Stimulated activated naive CD4-positive, alpha-beta T cell (primary cell): ENCODE measurements at places on chromosomes 2 and 18.

DNA sequence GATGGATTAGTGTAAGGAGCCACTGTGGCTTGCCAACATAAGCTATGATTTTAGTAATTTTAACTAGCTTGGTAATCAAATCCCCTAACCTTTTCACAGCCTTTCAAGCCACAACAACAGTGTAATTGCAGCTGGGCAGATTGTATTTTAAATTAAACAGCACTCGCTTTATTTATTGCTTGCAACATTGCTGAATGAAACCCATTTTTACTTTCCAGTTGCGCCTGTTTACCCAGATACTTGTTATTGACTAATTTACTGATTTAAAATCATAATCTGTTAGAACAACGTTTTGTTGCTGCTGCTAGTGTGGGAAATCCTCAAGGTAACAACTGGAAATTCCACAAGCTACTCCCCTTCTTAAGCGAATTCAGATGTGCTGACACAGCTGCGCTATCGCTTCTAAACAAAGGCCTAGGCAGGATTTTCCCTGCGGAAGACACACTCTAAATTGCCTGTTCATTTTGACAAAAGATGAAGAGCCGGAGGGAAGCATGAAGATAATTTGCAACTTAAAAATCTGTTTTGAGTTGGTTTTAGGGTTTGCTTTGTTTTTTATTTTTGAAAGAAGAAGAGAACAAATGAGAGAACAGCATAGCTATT lies 283.9 kb downstream of the ALPK2 start:
- DNase-seq: no peak

GRCh38 chr18:25066516-25066915 lies 285.4 kb downstream of the ZNF521 start:
- no peak for DNase-seq

GRCh38 chr18:56089612-56090258 lies 501.7 kb upstream of the TCF4 start:
- DNase-seq: no peak

GRCh38 chr18:21183670-21184069 lies 58.4 kb upstream of the GREB1L start:
- no peak for DNase-seq

GRCh38 chr18:49464718-49465598 lies 4.5 kb upstream of the DYM start:
- DNase-seq: no peak

DNA sequence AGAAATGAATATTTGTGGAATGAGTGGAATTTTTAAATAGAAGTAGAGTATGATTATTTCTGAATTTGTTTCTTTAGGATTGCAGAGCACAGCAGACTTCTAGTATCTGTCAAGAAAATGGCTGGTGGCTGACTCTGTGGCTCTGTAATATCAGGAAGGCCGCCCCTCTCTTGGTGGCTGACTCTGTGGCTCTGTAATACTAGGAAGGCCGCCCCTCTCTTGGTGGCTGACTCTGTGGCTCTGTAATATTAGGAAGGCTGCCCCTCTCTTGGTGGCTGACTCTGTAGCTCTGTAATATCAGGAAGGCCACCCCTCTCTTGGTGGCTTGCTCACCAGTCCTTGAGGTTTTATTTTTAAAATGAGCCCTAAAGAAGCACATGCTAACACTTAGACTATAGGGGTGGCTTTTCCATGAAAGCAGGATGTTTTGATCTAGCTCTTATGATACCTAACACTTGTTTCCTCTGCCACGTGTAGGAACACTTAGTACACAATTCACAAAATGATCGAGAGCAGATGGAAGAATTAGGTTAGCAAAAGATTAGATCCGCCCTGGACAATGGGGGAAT lies 85.1 kb upstream of the TTC39C start:
- DNase-seq: no peak

- peak; percentile 28 for DNase-seq
Observed at GRCh38 chr2:65064728-65065552, 8.7 kb downstream of the CEP68 start.

DNA sequence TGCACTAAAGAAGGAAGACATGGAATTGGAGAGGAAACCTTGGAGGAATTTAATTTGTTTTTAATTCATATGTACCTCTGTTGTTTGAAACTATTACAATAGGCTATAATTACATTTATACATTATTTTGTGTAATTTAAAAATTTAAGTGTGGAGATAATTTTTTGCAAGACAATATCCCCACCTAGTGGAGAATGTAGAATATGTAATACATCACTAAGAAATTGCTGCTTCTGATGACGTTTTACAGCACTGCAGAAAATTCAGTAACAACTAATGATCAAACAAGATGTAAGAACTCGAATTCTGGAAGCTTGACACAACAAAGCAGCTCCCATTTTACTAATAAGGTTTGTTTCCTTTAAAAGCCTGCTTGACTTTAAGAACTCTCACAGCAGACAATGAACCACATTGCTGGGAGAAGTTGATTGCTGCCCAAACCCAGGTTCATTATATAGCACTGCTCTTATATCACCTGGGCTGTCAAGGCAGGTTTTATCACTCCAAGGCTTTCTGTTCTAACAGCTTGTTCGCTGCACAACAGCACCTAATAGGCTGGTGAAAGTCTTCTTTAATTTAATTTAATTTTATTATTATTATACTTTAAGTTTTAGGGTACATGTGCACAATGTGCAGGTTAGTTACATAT lies 53.4 kb downstream of the THADA start:
- DNase-seq: peak; percentile 66

DNA sequence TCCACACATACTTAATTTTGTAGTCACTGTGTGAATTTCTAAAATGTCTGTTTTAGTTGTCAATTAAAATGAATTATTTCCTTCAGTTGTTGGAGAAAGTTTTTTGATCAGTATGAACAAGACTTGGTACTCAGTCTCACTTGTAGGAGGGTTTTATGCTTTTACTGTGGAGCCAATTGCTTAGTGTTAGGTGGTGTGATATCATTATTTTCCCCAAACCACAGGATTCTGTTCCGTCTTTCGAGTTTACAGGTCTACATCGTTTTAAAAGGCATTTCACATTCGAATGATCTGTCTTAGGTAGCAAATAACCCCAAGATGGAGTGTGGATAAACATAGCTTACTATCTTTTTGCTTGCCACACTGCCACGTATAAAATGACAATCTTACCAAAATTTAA lies 803.1 kb downstream of the SATB2 start:
- no peak for DNase-seq
